ENCODE measurements at places on chromosomes 7 and 10.
A peak's percentile ranks its signal among the peaks of the same experiment; 100 is the strongest.

DNA sequence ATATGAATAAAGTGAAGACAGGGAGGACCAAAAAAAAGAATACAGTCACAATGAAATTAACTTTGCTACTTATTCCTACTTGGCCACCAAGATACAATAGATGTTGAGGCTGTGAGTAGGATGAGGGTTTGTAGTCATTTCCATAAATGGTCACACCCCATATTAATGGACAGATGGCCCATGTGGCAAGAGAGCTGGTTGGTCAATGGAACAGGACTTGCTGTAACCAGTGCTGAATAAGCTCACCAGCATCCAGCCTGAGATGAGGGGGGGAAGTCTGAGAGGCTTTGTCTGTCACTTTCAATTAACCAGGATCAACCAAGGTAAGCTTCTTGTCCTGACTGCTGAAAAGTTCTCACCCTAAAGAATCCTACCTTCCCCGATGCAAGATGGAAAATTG is 130.4 kb upstream of the KCNMA1 start:
- no peak for DNase-seq

DNA sequence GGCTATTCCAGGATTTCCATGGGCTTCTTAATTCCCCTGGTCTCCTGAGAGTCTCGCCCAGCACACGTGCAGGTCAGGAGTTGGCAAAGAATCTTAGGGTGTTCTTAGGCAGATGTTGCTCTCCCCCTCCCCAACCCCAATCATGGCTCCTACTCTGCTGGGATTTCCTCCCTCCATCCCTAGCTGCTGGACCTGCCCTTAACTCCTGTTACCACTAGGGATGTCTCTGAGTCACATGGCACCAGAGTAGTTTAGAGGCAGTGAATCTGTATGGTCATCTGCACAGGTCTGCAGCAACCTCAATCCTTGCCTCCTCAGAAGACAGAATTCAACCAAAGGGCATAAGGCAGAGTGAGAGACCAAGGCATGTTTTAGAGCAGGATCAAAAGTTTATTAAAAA is 51.8 kb upstream of the CHST3 start:
- no peak for DNase-seq

- no peak for DNase-seq
Observed at GRCh38 chr7:137120690-137121089, 222.8 kb downstream of the PTN start.

DNA sequence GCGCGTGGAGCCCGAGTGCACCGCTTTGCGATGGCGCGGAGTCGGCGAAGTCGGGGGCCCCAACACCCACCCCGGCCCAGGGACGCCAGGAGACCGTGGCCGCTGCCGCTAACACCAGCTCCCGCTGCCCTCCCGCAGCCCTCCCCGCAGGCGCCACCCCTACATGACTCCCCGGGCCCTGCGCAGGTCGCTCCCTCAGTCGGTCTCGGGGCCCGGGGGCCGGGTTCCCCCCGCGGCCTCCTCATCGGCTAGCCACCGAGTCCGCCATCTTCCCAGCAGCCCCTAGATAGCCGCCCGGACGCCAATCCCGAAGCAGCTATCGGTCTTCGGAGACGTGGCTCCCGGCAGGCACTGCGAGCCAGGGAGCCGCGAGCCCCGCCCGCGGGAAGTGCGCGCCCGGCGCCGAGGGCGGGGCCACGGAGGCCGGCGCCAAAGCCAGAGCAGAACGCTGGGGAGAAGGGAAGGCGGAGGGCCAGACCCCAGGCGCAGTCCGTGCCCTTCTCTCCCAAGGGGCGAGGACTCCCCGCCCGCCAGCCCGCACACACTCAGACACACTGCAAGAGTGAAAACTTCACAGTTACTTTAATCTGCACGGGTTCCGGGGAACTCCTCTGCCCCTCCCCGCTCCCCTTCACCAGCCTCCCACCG is at the start of gene FASTK:
FASTK (minus strand) TSS at position 288 of the 648 bp plus-strand sequence; CDS start at position 245, 43 bp downstream.
- peak; percentile 96 for DNase-seq

DNA sequence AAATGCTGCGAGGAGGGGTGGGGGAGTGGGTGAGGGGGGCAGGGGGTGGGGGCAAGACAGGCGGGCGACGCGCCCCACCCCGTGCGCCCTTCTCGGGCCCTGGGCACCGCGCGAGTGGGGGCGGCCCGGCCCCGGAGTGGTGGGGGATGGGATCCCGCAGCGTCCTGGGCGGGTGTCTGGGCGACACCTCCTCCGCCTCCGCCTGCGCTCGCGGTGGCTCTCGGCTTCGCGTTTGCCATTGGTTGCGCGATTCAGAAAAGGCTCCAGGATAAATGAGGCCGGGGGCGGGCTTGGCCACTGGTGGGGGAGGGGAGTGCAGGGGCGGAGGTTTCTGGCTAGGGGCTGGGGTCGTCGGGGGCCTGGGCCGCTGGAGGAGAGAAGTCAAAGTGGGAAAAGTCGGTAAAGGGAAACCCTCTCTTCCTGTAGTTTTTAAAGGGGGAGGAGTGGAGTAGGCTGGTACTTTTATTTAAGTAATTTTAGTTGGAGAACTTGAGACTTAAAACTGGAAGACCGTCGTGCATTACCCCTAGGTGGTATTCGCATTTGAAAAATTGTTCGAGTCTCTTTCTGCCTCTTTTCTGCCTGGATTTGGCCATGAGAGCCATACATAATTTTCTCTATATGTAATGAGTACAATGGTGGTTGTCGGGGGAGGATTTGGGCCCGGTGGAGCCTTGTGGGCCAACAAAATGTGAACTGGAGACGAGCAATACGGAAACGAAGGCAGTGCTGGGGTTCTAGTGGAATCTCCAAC is 992 bp upstream of the IGF2BP3 start:
- DNase-seq: no peak

GRCh38 chr7:69645683-69646082 is 47.4 kb downstream of the AUTS2 start:
- DNase-seq: no peak

DNA sequence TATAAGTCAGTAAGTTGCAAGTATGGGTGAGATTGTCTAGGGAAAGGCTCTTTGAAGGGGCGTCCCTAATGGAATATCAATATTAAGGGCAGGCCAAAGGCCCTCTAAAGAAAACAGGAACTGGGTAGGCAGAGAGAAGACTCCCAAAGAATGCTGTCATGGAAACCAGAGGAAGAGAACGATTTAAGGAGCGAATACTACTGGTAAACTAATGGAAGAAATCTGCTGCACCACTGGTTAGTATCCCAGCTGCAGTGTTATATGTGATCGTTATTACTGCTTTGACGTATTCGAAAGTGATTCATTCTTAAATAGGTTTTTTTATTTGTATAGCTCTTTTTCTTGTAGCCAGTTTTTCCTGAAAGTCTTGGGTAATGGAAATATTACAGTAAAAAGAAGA is 1.3 kb downstream of the CASP2 start:
- no peak for DNase-seq

DNA sequence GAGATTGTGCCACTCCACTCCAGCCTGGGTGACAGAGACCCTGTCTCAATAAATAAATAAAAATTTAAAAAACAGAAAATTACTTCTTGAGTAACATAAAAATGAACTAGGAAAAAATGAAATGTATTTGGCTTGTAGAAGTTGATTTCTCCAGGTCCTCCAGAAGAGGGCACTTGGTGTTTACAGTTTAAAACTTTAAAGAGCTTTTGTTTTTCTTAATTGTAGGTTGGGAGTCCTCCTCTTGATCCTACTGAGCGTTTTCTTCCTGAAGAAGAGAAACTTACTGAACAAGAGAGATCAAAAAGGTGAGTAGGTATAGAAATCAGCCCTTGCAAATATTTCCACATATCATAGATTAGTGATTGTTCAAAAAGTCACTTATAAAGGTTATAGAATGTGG is 16.2 kb downstream of the KIFBP start:
- no peak for DNase-seq

DNA sequence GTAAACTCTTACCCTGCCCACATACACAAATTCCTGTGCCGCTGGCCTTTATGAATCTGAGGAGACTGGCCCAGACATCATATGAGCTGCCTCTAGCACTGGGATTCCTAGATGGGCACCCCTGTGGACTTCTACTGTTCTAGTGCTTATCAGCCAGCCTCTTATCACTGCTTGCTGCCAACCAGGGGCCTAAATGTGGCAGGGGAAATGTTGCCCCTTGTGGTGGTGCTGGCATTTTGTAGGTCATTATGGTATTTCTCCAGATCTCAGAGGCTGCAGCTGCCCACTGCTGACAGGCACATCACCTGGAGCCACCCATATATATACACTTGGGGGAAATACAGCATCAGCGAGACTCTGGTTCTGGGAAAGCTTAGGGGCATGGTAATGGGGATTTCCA is 5.4 kb downstream of the SFR1 start:
- DNase-seq: no peak

GRCh38 chr10:63388421-63389031 is 77.3 kb downstream of the JMJD1C start:
- no peak for DNase-seq

DNA sequence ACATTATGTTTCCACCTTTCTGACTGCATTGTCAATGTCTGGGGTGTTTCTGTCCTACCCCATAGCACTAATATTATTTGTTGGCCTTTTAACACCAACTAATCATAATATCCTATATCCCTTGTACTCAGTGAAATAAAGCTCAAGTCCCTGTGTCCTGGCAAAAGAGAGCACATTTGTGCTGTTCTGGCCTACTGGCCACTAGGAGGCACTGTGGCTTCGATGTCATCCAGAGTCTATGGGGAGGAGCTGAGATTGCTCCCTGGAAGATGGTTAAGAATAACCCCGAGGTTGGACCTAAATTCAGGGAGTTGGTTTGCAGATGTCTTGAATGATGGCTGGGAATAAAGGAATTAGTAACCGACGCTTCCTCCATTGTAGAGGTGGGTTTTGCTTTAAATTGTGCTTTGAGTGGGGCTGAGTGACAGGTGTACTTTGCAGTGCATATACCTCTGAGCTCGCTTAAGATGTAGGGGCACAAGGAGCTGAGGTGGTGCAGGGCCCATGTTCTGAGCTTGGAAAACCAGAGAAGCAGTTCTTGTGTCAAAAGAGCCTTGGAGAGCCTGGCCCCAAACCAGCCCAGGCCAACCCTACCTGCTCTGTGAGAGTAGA is 191.2 kb upstream of the PRSS1 start:
- DNase-seq: no peak

DNA sequence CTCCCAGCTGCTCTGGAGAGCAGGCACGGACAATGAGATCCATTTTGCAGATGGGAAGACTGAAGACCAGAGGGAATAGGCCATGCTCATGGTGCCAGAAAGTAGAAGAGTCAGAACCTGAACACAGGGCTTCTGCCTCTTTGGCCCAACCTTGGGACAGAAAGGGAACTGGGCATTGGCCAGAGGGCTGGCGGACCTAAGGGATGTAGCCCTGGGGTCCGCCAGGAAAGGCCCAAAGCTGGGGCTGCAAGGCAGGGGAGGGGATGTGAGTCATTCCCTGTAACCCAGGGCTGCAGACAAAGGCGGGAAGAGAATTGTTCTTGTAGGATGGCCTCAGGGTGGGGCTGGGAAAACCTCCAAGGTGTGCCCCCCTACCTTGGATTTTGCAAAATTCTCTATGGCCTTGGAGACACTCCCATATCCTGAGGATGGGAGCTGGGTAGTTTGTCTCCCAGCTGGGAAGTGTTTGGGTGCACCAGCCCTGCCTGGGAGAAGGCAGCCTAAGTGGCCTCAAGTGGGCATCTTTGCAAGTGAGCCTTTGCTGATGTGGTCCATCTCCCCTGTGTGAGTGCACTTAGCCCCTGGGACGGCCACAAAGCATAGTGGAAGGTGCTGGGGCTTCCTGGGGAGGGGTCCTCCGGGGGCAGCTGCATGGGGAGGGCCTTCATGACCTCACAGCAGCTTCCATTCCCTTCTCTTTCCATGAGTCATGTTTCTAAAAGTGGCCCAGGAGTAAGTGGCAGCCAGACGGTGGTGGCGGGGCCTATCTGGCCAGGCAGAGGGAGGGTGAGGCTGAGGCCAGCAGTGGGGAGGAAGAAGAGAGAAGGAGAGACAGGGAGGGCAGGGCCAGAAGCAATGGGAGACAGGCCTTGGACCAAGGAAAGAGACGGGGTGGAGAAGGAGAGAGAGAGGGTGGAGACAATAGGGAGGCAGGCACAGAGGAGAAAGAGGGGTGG is 9.2 kb downstream of the AQP1 start:
- DNase-seq: peak; percentile 4

DNA sequence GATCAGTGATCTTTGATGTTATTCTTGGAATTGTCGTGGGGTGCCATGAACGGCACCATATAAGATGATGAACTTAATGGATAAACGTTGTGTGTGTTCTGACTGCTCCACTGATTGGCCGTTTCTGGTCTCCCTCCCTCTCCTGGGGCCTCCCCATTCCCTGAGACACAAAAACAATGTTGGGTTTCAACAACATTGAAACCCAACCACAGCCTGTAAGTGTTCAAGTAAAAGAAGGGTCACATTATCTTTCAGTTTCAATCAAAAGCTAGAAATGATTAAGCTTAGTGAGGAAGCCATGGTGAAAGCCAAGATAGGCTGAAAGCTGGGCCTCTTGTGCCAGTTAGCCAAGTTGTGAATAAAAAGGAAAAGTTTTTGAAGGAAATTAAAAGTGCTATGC is 19.5 kb downstream of the EN2 start:
- no peak for DNase-seq

- DNase-seq: peak; percentile 37
Observed at GRCh38 chr10:10911471-10911921, 106.2 kb upstream of the CELF2 start.

DNA sequence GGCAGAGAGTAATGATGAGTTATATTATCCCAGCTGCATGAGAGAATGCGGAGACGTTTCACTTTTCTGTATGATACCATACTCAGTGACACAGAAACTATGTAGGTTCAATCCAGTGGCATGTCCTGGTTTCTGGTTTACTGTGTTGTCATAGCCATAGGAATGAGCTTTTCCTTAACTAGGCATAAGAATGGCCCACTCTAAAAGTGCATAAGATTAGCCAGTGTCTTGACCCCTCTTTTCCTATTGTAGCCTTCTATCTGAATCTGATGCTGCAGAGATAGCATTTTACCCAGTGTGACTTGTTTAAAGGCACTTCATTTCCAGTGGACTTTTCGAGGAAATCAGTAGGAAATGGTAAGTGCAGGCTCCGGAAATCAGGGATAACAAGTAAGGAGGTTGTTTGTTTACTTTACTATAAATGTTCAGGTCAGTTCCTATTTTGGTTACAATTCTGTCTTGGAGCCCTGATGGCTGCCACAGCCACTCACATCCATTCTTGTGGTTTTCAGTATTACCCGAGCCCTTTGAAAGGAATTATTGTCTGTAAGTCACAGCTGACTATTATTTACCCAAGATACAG is 70.5 kb downstream of the SEMA3A start:
- DNase-seq: no peak

DNA sequence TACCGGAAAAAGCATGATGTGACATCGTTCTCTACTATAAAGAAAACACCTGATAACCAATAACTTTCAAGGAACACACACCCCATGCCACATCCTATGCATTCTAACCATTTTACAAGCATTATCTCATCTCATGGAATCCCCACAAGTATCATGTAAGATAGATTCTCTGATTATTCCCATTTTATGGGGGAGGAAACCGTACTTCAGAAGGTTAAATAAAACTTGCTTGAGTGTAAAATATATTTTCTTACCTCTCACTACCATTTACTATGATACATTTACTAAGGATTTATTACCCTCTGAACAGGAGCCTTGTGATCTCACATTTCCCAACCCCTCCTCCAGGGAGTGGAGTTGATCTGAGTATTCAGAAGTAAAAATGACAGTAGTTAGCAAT is 522.7 kb downstream of the CNTNAP2 start:
- no peak for DNase-seq

GRCh38 chr10:123521556-123521955 is 144.6 kb upstream of the GPR26 start:
- no peak for DNase-seq

GRCh38 chr10:66747451-66747850 is 178.4 kb upstream of the LRRTM3 start:
- no peak for DNase-seq

- DNase-seq: no peak
Observed at GRCh38 chr7:94190599-94191061, 186.5 kb upstream of the BET1 start.

Measured in head of caudate nucleus (tissue), 42 donors.